NCI-H187 treated with DMSO at 0.1 percent for 48 hours (cell line): ENCODE measurements at places on chromosomes 3 and 15.
A peak's percentile ranks its signal among the peaks of the same experiment; 100 is the strongest.

DNA sequence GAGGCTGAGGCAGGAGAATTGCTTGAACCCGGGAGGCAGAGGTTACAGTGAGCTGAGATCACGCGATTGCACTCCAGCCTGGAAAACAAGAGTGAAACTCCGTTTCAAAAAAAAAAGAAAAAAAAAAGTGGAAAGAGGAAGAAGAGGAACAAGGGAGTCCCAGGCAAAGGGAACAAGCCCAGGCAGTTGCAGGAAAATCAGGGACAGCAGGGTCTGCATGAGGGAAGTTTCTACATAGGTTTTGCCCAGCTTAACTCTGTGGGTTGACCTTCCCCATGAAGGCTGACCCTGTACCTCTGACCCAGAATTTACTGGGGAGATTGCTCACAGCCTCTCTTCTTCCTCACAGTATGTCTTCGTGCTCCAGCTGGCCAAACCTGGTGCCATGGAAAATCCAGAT is 12.3 kb downstream of the RBP1 start:
- DNase-seq, result no peak

- peak; percentile 80 for DNase-seq
Measured at GRCh38 chr3:37492977-37493471, 318.6 kb upstream of the LRRFIP2 start.

GRCh38 chr3:132726341-132726823 is 4.2 kb upstream of the NPHP3 start:
- peak; percentile 26 for DNase-seq

- DNase-seq, result no peak
Measured at GRCh38 chr3:130820976-130821375, 72.9 kb upstream of the ATP2C1 start.

- no peak for DNase-seq
Measured at GRCh38 chr3:10524799-10525301, 19.5 kb upstream of the ATP2B2 start.

GRCh38 chr15:68375716-68376220 is 56.2 kb downstream of the ITGA11 start:
- DNase-seq, result no peak

DNA sequence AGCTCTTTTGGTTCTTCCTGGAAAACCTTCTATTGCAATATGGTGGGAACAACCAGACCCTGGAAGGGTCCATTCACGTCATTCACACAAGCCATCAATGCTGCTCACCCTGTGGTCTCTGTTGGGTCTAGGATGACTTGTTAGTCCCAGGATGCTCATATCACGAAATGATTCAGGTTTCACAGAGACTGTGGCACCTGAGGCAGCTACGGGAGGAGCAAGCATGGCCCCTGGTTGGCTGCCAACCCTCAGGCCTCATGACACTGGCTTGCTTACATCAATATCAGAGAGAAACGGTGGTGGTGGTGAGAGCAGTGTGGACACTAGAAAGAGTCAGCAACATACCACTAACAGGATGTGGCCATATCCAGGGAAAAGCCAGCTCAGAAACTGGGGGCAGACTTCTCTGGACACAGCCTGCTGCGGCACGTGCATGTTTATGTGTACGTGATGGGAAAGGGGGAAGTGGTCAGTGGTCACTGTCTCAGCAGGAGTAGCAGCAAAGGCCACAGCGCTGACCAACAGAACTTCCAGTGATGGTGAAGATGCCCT is 208.9 kb upstream of the ST8SIA2 start:
- DNase-seq, result no peak

- DNase-seq, result peak; percentile 41
Measured at GRCh38 chr3:133037436-133037835, 755 bp upstream of the TMEM108 start.

DNA sequence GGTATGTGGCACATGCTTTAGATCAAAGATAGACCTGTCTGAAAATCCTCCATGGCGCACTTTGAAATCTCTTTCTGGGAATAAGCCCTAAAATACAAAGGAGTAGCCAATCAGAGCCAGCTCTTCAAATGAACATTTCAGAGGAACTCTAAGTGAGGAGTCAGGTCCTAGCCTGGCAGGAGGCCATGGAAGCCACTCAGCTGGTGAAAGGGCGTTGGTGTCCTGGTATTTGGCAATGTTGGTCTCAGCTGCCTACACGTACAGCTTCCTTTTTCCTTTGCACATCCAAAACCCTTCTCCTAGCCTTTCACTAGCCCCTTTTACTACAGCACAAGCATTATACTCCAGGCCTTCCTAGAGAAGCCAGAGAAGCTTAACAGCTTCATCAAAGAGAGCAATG is 5.5 kb downstream of the WDR73 start:
- DNase-seq, result no peak

GRCh38 chr3:42134867-42135464 is 43.8 kb downstream of the TRAK1 start:
- no peak for DNase-seq

GRCh38 chr3:151881137-151881536 is 7.7 kb downstream of the SUCNR1 start:
- DNase-seq, result no peak

DNA sequence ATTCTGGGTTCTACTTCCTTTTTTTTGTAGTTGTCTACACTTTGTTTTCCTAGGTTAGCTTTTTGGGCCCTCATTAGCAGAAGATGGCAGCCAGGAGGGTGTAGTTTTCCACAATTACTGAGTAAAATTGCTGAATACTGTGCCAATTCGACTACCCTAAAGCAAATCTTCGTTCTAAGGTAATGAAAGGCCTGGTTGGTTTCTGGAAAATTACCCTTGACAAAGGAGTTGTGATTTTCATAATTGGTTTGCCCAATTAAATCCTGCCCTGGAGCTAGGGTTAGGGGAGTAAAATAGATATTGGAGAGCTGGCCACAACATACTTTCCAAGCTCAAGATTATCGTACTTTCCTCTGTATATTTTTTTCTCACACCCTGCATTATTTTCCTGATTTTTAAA is 293.0 kb downstream of the OXSM start:
- no peak for DNase-seq

GRCh38 chr3:127438951-127439350 is 151.1 kb upstream of the PRR20G start:
- no peak for DNase-seq

DNA sequence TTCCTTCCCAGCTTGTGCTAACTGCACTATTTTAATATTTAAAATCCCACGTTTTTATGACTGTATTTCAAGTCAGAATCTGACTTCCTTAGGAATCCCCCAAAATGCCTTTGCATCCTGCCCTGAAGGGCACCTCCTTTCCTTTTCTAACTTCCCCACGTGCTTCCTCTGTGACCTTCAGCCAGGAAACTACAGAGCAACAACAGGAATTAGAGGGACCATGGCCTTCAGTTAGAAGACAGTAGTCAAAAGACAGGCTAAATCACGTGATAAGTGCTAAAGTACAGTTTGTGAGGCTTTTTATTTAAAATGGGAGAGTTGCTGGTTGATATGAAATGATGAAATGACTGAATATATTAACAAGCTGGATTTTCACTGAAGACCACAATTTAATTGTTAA is 11.8 kb upstream of the ABHD10 start:
- DNase-seq, result no peak

GRCh38 chr3:100590114-100590839 is 19.1 kb upstream of the ADGRG7 start:
- peak; percentile 33 for DNase-seq

- no peak for DNase-seq
Measured at GRCh38 chr15:88637841-88638625, 783 bp upstream of the ISG20 start.

DNA sequence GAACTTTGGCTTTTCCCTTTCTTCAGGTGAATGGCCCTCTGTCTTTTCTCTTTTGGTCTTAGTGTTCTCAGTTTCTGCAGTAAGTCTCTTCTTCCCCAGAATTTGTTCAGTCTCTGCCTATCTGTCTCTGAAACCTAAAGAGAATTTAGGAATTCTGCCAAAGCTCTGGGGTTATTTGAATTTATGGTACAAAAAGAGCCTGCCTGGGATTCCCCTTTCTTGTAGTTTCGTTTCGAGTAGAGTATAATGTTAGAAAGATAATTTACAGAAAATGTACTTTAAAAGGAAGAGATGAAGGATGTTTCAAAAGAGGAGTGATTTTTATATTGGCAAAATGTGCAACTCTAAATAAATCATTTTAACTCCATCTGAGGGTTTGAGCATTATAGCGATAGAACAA is 247.4 kb upstream of the SATB1 start:
- DNase-seq, result no peak

DNA sequence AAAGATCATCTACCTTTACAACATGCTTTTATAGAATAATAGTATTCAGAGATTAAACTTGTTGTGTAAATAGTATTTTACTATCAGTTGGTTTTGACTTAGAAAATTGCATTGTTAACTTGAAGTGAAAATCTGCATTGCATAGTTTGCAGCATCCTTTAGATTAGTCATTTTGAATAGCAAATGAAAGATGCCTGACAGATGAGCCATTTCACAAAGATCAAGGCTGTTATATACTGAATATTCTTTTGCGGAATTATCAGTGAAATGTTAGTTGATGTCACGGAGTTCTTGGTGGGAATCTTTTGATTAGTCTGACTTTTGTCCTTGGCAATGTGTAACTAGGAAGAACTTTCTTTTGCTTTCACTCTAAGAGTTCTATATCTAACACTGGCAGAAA is 24.5 kb downstream of the RSRC1 start:
- DNase-seq, result no peak

- no peak for DNase-seq
Measured at GRCh38 chr3:117217355-117217754, 507.8 kb downstream of the TUSC7 start.

GRCh38 chr3:104080088-104080626 is 1286.6 kb upstream of the ALCAM start:
- no peak for DNase-seq

DNA sequence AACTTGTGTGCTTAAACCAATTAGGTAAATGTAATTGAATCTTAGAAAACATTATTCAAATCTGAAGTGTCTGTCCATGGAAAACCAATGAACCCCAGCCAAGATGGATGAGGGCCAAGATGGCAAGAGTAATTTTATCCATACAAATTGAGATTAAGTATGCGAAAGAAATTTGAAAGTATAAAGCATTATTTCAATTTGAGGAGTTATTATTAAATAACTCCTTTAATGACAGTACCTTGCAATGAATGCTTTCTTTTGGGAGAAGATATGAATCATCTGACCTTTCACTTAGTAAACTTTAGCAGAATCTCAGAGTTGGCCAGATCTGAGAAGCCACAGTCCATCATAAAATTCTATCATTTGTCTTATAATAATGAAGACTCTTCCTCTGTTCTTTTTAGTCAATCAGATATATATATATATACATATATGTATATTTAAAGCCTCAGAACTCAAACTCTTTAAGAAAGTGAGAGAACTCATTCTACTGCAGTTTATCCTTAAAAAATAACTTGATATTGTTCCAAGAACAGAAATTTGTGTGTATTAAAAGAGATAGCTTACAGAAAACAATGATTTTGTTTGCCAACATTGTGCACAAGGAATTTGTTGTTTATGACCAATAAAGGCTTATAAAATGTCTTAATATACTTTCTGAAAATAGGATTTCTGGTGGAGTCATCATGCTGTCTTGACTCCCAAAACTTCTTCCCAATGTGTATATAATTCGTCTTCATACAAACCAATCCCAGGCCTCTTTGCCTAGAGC is 434.8 kb upstream of the THBS1 start:
- DNase-seq, result no peak

- DNase-seq, result no peak
Measured at GRCh38 chr3:114496021-114496434, 202.2 kb downstream of the TIGIT start.
